ENCODE measurements at places on chromosomes 2 and 18.

DNA sequence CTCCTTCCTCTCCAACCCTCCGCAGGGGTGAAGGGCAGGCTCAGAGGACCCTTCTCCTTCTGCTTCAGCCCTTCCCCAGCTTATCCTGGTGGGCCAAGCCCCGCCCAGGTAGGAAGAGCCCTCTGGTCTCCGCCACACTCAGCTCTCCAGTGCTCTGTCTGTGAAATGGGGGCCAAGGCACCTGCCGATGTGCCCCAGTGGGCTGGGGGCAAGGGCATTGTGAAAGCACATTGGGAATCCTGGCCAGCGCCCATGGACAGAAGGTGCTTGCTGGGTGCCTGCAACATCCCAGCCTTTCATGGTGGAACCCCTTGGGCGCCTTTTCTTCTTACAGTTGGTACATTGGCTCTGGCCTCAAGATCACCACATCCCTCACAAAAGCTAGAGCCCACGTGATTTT, 150.8 kb downstream of the INHBB start:
- H3K27ac ChIP-seq, result no peak overlapping the region
- H3K27me3 ChIP-seq, result no peaks in the 10 kb centered on the region
- H3K36me3 ChIP-seq, result no peaks in the 10 kb centered on the region

DNA sequence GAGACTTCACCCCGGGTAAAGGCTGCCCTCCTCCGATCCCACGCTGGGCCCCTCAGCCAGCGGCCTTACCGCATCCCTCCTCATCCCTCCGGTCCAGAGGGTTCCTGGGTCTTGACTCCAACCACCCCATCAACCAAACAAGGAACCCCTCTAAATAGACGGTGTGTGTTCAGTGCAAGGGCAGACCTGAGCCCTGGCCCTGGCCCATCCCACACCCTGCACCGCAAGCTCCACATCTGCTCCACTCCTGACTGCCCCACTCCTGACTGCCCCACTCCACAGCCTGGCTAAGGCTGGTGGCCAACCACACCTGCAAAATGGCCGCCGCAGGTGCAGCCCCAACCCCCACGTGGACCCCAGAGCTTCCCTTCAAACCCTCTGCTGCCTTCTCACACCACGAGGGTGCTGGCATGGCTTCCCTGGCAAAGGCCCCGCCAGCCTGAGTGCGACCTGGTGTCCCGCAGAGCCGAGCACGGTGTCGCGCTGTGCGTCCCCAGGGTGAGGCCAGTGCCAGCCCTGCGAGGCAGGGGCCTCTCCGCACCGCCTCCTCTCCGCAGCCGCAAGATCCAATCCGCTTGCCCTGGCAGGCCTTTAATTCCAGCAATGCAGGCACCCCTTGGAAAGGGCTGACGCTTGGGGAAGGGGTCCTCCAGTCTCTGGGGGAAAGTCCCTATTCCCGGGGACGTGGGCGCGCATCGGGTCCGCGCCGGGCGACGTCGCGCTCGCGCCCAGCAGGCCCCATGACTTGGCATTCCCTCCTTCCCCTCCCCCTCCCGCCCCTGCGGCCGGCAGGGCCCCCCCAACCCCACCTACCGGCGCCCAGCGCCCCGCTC, 1.5 kb downstream of the KIF1A start:
- peak overlapping the region; percentile 77 for H3K4me3 ChIP-seq
- peaks cover 5% of the 10 kb centered on the region for H3K4me1 ChIP-seq
- no peak for DNase-seq
- H3K27ac ChIP-seq, result no peak overlapping the region

GRCh38 chr2:205885492-205886099, 200.4 kb downstream of the INO80D start:
- H3K27me3 ChIP-seq, result no peaks in the 10 kb centered on the region
- H3K36me3 ChIP-seq, result no peaks in the 10 kb centered on the region
- no peak overlapping the region for H3K4me3 ChIP-seq
- DNase-seq, result peak; percentile 85

- H3K27me3 ChIP-seq, result no peaks in the 10 kb centered on the region
- peaks cover 2% of the 10 kb centered on the region for H3K4me1 ChIP-seq
- H3K4me3 ChIP-seq, result no peak overlapping the region
- no peaks in the 10 kb centered on the region for H3K36me3 ChIP-seq
- no peak for DNase-seq
Measured at GRCh38 chr18:48376934-48377333, 32.2 kb downstream of the ZBTB7C start.

DNA sequence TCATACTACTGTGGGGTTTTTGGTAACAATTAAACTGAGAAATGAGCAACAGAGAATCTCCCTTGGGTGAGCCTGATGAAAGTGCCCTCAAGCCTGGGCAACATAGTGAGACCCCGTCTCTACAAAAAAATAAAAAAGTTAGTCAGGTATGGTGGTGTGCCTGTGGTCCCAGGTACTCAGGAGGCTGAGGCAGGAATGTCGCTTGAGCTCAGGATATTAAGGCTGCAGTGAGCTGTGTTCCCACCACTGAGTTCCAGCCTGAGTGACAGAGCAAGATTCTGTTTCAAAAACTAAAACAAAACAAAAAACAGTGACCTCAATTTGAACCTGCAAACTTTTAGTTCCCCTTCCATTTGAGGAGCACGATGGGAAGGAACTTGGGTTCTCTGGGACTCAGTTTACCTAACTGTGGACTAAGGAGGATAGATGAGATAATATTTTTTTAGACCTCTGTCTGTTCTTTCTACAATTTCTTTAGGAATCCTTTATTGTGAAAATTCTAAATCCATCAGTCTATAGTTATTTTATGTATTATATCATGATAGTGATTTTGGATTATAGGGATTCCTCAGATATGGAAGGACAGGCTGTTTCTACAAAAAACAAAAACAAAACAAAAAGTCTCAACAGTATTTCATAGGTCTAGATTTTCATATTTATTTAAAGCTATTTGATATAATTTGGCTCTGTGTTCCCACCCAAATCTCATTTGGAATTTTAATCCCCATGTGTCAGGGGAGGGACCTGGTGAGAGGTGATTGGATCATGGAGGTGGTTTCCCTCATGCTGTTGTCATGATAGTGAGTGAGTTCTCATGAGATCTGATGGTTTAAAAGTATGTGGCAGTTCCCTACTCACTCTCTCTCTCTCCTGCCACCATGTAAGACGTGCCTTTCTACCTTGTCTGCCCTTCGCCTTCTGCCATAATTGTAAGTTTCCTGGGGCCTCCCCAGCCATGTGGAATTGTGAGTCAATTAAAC, 178.6 kb downstream of the MYCN start:
- H3K27ac ChIP-seq, result no peak overlapping the region
- DNase-seq, result no peak
- H3K27me3 ChIP-seq, result no peaks in the 10 kb centered on the region
- no peaks in the 10 kb centered on the region for H3K36me3 ChIP-seq
- H3K4me3 ChIP-seq, result no peak overlapping the region

DNA sequence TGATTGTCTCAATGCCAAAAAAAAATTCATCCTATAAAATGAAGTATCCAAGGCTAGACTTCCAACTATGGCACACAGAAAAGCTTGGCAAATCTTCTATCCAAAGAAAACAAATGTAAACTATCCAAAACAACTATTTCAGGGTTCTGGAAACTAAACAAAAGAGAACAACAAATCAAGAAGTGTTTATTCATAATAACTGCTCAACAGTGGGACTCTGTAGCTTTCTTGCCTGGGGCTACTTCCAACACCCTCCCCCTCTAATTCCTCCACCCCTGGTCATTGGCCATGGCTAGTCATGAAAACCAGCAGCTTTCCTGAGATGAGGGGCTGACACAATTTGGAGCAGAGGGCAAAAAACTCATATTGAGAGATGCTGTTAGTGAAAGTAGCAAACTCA, 107.0 kb downstream of the EXOC6B start:
- H3K4me3 ChIP-seq, result no peak overlapping the region
- no peaks in the 10 kb centered on the region for H3K36me3 ChIP-seq
- no peaks in the 10 kb centered on the region for H3K4me1 ChIP-seq
- DNase-seq, result no peak

DNA sequence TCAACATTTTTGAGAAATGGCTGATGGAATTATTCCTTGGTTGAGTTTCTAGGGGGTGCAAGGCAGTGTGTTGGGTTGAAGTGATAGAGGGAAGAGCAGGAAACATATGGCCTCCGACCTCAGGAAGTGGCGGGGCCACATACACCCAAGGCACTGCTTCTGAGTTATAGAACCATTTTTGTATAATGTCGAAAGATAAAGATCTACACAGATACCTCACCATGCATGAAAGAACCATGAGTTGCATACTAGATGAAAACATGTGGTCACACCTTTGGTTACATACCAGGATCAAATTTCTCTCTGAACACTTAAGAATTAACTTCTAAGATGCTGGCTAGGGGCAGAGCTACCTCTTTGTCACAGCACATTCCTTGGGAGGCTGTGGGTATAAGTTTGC, 23.2 kb downstream of the LAMA3 start:
- H3K4me1 ChIP-seq, result no peaks in the 10 kb centered on the region
- H3K27ac ChIP-seq, result no peak overlapping the region
- H3K4me3 ChIP-seq, result no peak overlapping the region
- no peak for DNase-seq

DNA sequence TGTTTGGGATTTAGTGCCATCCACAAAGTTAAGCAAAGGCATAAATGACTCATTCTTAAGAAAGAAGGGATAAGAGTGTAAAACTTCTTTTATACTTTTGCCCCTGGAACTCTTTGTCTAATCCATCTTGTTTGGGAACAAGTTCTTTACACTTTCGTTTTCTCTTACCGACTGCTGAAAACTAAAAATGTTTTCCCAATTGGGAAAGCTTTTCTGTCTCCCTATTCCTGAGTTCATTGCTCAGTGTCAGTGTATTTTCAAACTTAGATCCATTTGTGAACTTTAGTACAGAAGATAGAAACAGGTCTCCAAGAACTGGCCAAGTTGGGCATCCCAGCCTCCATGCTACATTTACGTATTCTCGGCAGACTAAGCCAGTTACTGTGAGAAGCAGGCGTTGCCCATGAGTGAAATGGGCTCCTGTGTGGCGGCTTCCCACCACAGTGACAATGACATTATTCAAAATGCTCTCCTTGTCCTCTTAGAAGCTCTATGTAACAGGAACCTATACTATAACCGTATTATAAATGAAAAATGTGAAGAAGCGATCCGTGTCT, 51.7 kb downstream of the TGOLN2 start:
- H3K4me1 ChIP-seq, result peaks cover 1% of the 10 kb centered on the region
- DNase-seq, result no peak
- H3K27me3 ChIP-seq, result no peaks in the 10 kb centered on the region
- H3K36me3 ChIP-seq, result no peaks in the 10 kb centered on the region
- H3K4me3 ChIP-seq, result no peak overlapping the region

DNA sequence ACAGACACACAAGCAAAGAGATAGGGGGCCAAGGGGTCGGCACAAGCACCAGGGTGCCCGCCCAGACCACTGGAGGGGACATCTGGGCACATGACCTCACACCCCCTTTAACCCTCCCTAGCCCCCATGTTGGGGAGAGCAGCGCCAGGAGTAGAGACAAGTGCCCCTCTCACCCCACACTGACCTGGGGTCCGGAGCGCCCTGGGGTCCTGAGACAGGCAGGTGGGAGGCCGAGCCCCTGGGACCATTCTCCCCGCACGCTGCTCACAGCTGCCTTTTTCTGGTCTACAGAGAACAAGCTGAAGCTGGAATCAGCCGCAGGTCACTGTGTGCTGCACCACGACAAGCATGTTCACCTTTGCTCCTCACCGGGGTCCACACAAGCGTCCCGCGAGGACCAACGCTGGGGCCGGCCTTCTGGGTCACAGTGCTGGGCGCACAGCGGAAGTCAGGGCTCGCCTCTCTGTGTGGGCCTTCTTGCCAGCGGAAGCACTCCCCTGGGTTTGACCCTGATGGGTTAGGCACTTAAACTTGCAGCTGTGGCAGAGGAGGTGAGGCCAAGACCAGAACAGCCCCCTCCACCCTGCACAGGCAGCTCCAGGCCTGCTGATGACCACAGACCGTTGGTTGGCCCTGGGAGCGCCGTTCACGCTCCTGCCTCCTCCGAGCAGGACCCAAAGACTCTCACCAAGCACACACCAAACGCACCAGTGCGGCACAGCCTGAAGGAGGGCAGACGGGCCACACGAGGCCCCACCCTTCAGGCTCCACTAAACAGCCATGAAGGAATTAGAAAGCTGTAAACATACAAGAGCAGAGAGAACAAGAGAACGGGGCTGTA, 275.3 kb downstream of the EIPR1 start:
- no peaks in the 10 kb centered on the region for H3K36me3 ChIP-seq
- H3K4me1 ChIP-seq, result 0 out of 2 replicates have a peak, but pooled peaks cover 2% of the 10 kb centered on the region
- no peak overlapping the region for H3K4me3 ChIP-seq
- no peak overlapping the region for H3K27ac ChIP-seq

- H3K27me3 ChIP-seq, result no peaks in the 10 kb centered on the region
- 0 out of 2 replicates have a peak, but pooled peaks cover 1% of the 10 kb centered on the region for H3K4me1 ChIP-seq
- DNase-seq, result no peak
- no peaks in the 10 kb centered on the region for H3K36me3 ChIP-seq
- H3K27ac ChIP-seq, result no peak overlapping the region
Measured at GRCh38 chr18:23085066-23085465, 50.2 kb upstream of the CABLES1 start.

DNA sequence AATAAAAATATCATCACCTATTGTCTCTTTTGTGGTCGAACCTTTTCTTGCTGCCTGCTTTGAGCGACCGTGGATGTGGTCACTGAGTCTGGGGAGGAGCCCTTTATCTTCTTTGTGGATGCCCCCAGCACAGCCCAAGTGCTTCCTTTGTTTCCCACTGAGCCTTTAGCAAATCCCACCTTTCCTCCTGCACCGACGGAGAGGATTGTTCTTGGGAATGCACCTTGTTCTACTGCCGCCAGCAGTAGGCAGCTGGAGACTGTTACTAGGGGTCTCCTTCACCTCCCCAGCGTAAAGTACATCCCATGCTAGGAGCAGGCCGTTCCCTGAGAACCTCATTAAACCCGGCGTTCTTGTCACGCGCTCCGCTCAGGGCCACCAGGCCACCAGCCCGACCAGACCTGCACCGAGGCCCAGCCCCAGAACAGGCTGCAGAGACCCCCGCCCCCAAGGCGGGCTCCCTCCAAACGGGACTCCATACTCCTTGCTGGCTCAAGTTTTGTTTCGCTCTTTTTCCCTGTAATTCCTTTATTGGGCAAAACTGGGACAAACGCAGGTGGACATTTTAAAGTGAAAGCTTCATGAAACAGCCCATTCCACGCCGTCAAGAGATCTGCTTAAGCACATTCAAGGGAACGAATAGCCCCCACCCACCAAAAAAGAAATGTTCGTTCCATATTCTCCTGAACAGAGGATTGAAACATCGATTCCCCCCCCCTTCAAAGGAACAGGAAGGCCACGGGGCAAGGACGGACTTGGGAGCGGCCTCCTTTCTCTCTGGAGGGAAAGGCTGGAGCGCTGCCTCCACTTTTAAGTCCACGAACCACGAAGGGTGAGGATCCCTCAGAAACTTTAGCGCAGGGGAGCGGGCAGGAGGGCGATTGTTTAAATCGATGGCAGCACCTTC, 1.1 kb upstream of the MAT2A start:
- DNase-seq, result no peak
- H3K27ac ChIP-seq, result no peak overlapping the region
- no peaks in the 10 kb centered on the region for H3K4me1 ChIP-seq
- H3K36me3 ChIP-seq, result peaks cover 15% of the 10 kb centered on the region
- H3K4me3 ChIP-seq, result peak overlapping the region; percentile 96
- H3K27me3 ChIP-seq, result no peaks in the 10 kb centered on the region

Measured in iPS DF 6.9 (cell line).